ENCODE measurements at places on chromosomes 4 and X.

DNA sequence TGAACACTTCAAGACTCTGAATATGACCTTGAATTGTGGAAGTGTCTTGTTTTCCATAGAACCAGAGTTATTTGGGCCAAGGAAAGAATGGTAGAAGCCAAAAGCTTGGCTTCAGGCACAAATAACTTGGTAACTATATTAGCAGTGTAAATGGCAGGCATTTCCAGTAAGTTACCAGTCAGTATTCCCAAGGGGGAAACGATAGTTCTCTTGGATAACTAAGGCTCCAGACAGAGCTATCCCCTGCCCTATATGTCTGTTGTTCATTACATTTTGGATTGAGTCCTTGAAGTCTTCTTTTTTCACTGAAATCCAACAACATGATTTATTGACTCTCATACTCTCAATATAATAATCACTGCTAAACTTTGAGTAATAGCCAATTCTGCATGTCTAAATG lies 364.1 kb downstream of the MAGEB5 start:
- DNase-seq: no peak

GRCh38 chr4:113827285-113827684 lies 65.7 kb upstream of the CAMK2D start:
- DNase-seq: no peak

DNA sequence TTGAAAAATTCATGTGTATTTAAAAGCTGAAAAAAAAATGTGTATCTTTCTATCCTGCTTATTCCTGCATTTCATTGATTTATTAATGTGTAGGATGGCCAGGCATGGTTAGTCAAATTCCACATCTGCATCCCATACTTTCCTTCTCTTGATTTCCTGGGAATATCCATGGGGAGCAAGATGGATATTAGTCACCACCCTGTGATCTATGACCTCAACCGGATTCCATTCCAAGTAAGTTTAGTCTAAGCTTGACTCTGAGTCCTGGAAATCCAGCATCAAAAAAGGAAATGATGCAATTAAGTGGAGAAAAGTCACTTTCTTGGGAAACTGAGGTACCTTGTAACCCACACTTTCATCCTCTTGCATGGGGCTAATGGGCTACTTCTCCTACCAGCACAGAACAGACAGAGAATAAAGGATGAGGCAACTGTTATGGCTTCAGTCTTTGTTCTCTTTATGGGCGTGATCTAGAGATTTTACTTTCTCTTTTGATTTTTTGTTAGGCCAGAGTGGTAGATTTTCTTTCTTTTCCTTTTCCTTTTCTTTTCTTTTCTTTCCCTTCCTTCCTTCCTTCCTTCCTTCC lies 17.1 kb upstream of the BEX4 start:
- peak; percentile 36 for DNase-seq

- no peak for DNase-seq
These were observed 900.9 kb upstream of the EPHA5 start for GRCh38 chr4:66571145-66571695.

DNA sequence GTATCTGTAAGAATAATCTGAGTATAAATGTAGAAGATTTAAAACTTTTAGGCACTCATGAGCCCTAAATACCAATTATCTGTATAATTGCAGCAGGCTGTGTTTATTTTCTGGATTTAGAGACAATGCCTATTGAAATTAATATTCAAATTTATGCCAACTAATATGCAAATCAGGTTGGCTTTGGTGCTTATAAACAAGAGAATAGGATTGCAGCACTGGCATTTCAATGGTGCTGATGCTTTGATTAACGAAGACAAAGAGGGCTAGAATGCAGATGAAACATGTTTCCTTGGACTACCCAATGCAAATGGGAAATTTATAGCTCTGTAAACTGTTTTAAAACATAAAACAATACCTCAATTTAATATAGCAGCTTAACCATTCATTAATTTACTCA lies 70.7 kb upstream of the GATB start:
- DNase-seq: no peak

- DNase-seq: no peak
These were observed 646.5 kb upstream of the ACTRT1 start for GRCh38 chrX:128698573-128699181.

- no peak for DNase-seq
These were observed 40.3 kb downstream of the ATP11C start for GRCh38 chrX:139892512-139892911.

DNA sequence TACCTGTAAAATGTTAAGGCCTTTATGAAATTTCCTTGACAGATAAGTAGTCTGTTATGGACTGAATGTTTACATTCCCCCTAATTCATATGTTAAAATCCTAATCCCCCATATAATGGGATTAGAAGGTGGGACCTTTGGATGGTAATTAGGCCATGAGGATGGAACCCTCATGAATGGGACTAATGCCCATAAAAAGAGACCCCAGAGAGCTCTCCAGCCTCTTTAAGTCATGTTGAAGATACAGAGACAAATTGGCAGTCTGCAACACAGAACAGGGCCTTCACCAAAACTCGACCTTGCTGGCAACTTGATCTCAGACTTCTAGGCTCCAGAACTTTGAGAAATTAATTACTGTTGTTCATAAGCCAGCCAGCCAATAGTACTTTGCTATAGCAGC lies 1344.5 kb upstream of the PCDH7 start:
- DNase-seq: no peak

- peak; percentile 80 for DNase-seq
These were observed 70.5 kb downstream of the GATB start for GRCh38 chr4:151690164-151690870.

- DNase-seq: peak; percentile 80
These were observed 47.0 kb downstream of the BEND2 start for GRCh38 chrX:18173494-18174180.

- no peak for DNase-seq
These were observed 1157.0 kb upstream of the INTU start for GRCh38 chr4:126475730-126476129.

GRCh38 chrX:136679531-136679930 lies 31.6 kb downstream of the CD40LG start:
- DNase-seq: no peak

GRCh38 chr4:139898293-139898692 lies 232.7 kb downstream of the MGST2 start:
- peak; percentile 82 for DNase-seq

DNA sequence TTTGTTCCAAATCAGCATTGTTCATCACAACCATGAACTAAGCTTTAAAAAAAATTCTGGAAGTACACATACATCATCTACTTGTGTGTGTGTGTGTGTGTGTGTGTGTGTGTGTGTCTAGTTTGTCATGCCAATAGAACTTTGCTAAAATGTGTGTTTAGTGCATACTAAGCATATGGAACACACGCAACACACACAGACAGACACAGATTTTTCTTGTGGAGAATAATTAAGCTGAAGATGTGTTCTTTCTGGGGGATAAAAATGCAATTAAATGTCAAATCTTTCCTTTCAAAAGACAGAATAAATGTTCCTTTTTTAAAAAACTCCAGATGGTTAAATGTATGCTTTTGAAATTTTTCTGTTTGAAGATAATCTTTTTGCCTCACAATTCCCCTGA lies 530.4 kb upstream of the INTU start:
- DNase-seq: no peak

GRCh38 chr4:158327525-158327924 lies 117.2 kb downstream of the TMEM144 start:
- DNase-seq: peak; percentile 94

DNA sequence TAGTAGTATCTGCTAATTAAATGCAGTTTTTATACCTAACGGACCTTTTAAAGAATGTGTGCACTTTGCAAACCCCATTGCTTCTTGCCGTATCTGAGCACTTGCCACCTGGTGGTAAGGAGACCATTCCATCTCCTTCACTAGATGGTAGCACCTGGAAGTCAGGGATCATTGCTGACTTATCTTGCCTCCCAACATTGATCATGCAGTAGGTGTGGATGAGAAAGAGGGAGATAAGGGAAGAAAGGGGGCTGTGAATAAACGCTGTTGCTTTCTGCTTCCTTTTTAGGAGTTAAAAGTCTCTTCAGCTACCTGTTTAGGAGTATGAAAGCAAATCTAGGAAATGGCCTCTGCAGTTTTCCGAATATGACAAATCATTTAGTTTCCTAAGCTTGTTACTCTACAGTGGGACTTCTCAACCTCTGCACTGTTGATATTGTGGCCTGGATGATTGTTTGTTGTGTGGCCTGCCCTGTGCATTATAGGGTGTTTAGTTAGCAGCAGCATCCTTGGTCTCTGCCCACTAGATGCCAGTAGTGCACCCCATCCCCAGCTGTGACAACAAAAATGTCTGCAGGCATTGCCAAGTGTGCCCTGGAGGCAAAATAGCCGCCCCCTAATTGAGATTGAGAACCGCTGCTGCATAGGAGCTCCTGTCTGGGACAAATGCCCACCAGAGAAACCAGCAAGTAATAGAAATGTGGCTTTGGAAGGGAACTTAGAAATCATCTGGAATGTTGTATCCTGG lies 38.8 kb downstream of the GAB1 start:
- DNase-seq: peak; percentile 54

- peak; percentile 22 for DNase-seq
These were observed 103.1 kb upstream of the LSM6 start for GRCh38 chr4:146072376-146072775.

DNA sequence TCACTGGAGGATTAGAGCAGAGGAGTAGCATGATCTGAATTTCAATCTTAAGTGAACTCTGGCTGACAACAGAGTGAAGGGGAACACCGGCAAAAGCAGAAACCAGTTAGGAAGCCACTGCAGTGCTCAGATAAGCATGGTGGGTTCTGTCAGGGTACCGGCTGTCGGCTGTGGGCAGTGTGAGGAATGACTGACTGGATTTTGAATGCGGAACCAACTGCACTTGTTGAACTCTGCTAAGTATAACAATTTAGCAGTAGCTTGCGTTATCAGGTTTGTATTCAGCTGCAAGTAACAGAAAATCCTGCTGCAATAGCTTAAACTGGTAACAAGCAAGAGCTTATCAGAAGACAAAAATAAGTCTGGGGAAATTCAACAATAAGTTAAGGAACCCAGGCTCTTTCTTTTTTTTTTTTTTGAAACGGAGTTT lies 5.2 kb downstream of the HTT start:
- peak; percentile 98 for DNase-seq

DNA sequence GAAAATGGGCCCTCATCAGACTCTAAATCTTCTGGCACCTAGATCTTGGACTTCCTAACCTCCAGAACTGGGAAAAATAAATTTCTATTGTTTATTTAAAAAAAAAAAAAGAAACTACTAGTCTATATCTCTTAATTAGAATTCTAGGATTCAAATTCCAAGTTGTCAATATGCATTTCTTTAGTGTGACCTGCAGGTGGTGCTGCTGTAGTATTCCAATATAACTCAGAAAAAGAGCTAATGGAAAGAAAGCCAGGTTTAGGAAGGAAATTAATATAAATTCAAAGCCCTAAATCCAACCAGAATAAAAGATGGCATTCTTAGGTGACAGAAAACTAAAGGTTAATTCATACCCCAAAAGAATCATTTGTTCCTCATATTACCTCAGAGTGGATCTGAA lies 80.0 kb upstream of the NALF2 start:
- peak; percentile 23 for DNase-seq

- no peak for DNase-seq
These were observed 86.8 kb downstream of the FAM53A start for GRCh38 chr4:1597021-1597931.

GRCh38 chr4:38055566-38055965 lies 95.4 kb downstream of the PTTG2 start:
- DNase-seq: no peak

GRCh38 chrX:11537141-11537540 lies 128.6 kb downstream of the ARHGAP6 start:
- DNase-seq: no peak

- DNase-seq: no peak
These were observed 82.4 kb downstream of the SNCA start for GRCh38 chr4:89754531-89754930.

DNA sequence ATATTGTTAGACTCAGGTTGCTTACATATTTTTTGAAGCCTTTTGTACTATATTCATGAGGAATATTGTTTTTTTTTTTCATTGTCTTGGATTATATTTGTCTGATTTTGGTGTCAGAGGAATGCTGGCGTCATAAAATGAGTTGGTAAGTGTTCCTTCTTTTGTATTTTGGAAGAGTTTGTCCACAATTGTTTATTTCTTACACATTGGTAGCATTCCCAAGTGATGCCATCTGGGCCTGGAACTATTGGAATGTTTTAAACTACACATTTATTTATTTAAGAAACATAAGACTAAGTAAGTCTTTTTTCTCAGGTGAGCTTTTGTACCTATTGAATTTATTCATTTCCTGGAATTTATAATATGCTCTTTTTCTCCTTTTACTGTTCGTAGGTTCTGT lies 107.6 kb downstream of the LARP1B start:
- DNase-seq: no peak

- peak; percentile 74 for DNase-seq
These were observed 3.2 kb downstream of the RPS6KA3 start for GRCh38 chrX:20263474-20263873.

DNA sequence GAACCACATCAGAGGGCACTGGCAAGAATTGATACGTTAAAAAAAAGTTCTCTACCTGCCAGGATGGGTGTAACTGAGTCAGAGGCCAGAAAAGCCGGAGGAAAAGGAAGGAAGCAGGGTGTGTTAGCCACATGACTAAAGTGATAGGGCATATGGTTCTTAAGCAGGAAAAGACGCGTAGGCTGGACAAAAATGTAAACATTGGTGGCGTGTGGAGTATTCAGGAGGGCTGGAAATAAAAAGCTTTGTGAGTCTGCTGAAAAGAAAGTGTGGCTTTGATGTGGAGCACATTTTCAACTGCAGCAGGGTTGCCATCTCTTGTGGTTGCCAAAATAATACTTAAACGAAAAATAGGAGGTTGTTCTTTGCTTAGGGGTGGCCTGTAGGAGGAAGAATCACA lies 186.5 kb upstream of the RPL34 start:
- no peak for DNase-seq

- DNase-seq: no peak
These were observed 692 bp upstream of the SLC9A7 start for GRCh38 chrX:46759645-46759974.

GRCh38 chr4:61277785-61278760 lies 77.9 kb downstream of the ADGRL3 start:
- DNase-seq: no peak

All from OCI-M1 (cell line).